Endodermal cell (in vitro differentiated cells): ENCODE measurements at places on chromosomes 3 and 15.

GRCh38 chr3:184746131-184747120 is 34.6 kb upstream of the MAGEF1 start:
- H3K27me3 ChIP-seq, result no peaks in the 10 kb centered on the region
- H3K27ac ChIP-seq, result no peak overlapping the region
- peaks cover 30% of the 10 kb centered on the region for H3K4me1 ChIP-seq
- H3K36me3 ChIP-seq, result no peaks in the 10 kb centered on the region

DNA sequence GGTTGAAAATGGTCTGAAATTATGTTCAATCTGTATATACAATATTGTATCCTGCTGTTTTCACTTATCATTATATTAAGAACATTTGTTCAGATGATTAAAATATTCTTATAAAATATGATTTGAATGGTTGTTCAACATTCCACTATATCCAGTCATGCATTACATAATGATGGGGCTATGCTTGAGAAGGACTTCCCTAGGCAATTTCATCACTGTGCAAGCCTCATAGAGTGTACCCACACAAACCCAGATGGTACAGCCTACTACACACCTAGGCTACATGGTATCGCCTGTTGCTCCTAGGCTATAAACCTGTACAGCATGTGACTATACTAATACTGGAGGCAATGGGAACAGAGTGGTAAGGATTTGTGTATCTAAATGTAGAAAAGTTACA is 30.5 kb downstream of the SLC7A14 start:
- no peaks in the 10 kb centered on the region for H3K4me1 ChIP-seq
- DNase-seq, result no peak
- H3K27ac ChIP-seq, result no peak overlapping the region
- H3K27me3 ChIP-seq, result peaks cover 6% of the 10 kb centered on the region
- H3K4me3 ChIP-seq, result no peak overlapping the region

- no peak overlapping the region for H3K4me3 ChIP-seq
- DNase-seq, result no peak
- H3K27ac ChIP-seq, result peak overlapping the region; percentile 78
- H3K27me3 ChIP-seq, result no peaks in the 10 kb centered on the region
Measured at GRCh38 chr15:64454282-64454681, 6.1 kb upstream of the ZNF609 start.

- peaks cover 2% of the 10 kb centered on the region for H3K36me3 ChIP-seq
- no peak for DNase-seq
- H3K4me1 ChIP-seq, result no peaks in the 10 kb centered on the region
- H3K27me3 ChIP-seq, result no peaks in the 10 kb centered on the region
Measured at GRCh38 chr15:80990955-80991354, 1.3 kb upstream of the MESD start.

- DNase-seq, result no peak
- H3K27ac ChIP-seq, result peak overlapping the region; percentile 63
- peak overlapping the region; percentile 23 for H3K4me3 ChIP-seq
- peaks cover 10% of the 10 kb centered on the region for H3K4me1 ChIP-seq
Measured at GRCh38 chr3:52838561-52839267, 3.9 kb upstream of the MUSTN1 start.

GRCh38 chr3:181626036-181626435 is 85.7 kb upstream of the SOX2 start:
- H3K27me3 ChIP-seq, result no peaks in the 10 kb centered on the region
- H3K27ac ChIP-seq, result no peak overlapping the region
- no peaks in the 10 kb centered on the region for H3K4me1 ChIP-seq

DNA sequence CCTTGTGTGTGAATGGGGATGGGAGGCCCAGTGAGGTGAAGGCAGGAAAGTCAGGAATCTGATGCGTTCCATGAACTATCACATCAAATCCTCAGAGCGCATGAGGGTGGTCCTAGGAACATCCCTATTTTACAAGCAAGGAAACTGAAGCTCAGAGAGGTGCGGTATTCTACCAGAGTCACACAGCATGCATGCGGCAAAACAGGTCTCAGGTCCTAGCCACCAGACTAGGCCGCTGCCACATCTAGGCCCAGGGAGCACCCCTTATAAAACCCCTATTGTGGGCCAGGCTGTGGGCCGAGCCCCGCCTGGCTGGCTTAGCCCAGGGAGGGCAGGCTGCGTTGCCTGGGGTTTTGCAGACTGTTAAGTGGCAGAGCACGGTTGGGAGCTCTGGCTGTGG is 17.9 kb upstream of the GRIP2 start:
- no peaks in the 10 kb centered on the region for H3K27me3 ChIP-seq
- H3K27ac ChIP-seq, result no peak overlapping the region
- H3K4me3 ChIP-seq, result no peak overlapping the region
- H3K4me1 ChIP-seq, result no peaks in the 10 kb centered on the region
- no peaks in the 10 kb centered on the region for H3K36me3 ChIP-seq

DNA sequence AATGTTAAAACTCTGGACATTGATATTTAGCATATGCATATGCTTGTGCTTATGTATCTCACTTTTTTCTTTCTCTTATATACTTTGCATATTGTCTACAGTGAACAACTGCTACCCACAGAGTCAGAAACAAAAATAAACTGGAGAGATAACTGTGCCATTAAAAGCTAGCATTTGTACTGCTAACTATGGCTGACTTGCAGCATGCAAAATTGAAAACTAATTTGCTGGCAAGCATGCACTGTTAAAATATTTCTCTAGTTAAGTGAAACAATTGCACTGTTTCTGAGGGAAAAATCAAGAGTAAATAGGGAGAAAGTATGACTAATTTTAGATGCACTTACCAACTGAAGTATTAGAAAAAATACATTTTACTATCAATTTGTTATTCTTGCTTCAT is 177.8 kb downstream of the CBLB start:
- no peak overlapping the region for H3K27ac ChIP-seq
- H3K27me3 ChIP-seq, result no peaks in the 10 kb centered on the region
- peaks cover 4% of the 10 kb centered on the region for H3K4me1 ChIP-seq
- no peak overlapping the region for H3K4me3 ChIP-seq
- no peaks in the 10 kb centered on the region for H3K36me3 ChIP-seq

DNA sequence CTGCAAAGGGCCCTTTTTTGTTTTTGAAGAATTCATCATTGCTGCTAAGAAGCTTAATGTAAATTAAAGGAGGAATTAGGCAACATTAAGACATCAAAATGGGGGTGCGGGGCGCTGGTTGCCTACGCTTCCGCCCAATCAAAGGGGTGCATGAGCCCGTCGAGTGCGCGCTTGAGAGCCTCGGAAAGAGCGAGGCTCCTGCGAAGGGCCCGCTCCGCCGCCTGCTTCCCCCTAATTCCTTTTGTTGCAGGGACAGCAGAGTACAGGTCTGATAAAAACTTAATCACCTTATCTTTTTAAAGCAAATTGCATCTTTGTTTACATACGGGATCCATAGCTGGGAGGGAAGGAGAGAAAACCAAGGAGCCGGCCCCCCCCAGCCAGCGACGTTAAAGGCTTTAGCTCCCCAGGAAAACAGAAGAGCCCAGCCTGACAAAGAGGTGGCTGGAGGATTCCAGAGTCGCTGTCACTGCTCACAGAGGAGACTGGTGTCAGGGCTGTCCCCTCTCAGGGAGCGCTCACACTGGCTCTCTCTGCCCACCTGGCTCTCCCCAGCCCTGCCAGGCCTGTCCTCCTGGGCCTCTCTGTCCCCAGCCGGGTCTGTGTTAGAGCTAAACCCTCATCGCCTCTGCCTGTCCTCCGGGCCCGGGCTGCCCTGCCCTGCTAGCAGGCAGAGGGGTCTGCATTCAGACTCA is 67.3 kb downstream of the DNAJB8 start:
- H3K27ac ChIP-seq, result peak overlapping the region; percentile 41
- no peaks in the 10 kb centered on the region for H3K27me3 ChIP-seq
- H3K36me3 ChIP-seq, result no peaks in the 10 kb centered on the region
- H3K4me3 ChIP-seq, result no peak overlapping the region
- no peak for DNase-seq

GRCh38 chr15:60110909-60111308 is 106.8 kb downstream of the FOXB1 start:
- no peaks in the 10 kb centered on the region for H3K4me1 ChIP-seq
- H3K27ac ChIP-seq, result no peak overlapping the region
- no peak for DNase-seq
- H3K36me3 ChIP-seq, result no peaks in the 10 kb centered on the region
- peaks cover 20% of the 10 kb centered on the region for H3K27me3 ChIP-seq

GRCh38 chr3:50111757-50112156 is 23.0 kb downstream of the RBM5 start:
- H3K27me3 ChIP-seq, result no peaks in the 10 kb centered on the region
- peaks cover 97% of the 10 kb centered on the region for H3K36me3 ChIP-seq
- no peak overlapping the region for H3K4me3 ChIP-seq
- no peak overlapping the region for H3K27ac ChIP-seq
- no peak for DNase-seq

- no peak overlapping the region for H3K27ac ChIP-seq
- H3K36me3 ChIP-seq, result peaks cover 7% of the 10 kb centered on the region
- H3K27me3 ChIP-seq, result no peaks in the 10 kb centered on the region
Measured at GRCh38 chr15:42498212-42499068, 3.0 kb downstream of the SNAP23 start.

- no peaks in the 10 kb centered on the region for H3K36me3 ChIP-seq
- no peak overlapping the region for H3K4me3 ChIP-seq
- no peaks in the 10 kb centered on the region for H3K4me1 ChIP-seq
- no peak overlapping the region for H3K27ac ChIP-seq
- DNase-seq, result no peak
- H3K27me3 ChIP-seq, result no peaks in the 10 kb centered on the region
Measured at GRCh38 chr3:56113231-56113630, 355.0 kb downstream of the ERC2 start.

- no peaks in the 10 kb centered on the region for H3K27me3 ChIP-seq
- no peak for DNase-seq
- H3K27ac ChIP-seq, result no peak overlapping the region
- H3K4me1 ChIP-seq, result peaks cover 19% of the 10 kb centered on the region
- H3K4me3 ChIP-seq, result no peak overlapping the region
Measured at GRCh38 chr3:58518291-58518789, 18.6 kb downstream of the ACOX2 start.

GRCh38 chr15:61840090-61840489 is 220.2 kb downstream of the VPS13C start:
- H3K4me3 ChIP-seq, result no peak overlapping the region
- H3K27me3 ChIP-seq, result peaks cover 1% of the 10 kb centered on the region
- no peaks in the 10 kb centered on the region for H3K4me1 ChIP-seq
- DNase-seq, result no peak

DNA sequence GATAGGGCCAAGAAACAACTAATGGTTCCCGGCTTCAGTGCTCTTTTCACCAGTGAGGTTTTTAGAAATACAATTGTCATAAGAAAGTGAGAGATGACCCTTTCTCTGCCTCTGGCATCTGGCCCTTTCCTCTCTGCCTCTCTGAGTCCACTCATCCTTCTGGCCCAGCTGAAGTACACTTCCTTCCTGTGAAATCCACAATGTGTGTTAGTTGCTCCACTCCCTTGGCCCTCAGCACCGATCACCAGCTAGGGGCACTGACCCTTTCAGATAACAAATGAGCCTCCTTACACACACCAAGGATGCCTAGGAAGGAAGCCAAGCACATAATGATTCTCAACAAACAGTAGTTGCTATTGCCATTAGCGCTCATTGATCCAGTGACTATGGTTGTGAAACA is 2.9 kb upstream of the CAV3 start:
- no peak overlapping the region for H3K4me3 ChIP-seq
- no peaks in the 10 kb centered on the region for H3K4me1 ChIP-seq
- no peaks in the 10 kb centered on the region for H3K36me3 ChIP-seq
- no peak overlapping the region for H3K27ac ChIP-seq
- DNase-seq, result no peak

- H3K36me3 ChIP-seq, result no peaks in the 10 kb centered on the region
- H3K4me1 ChIP-seq, result no peaks in the 10 kb centered on the region
- no peaks in the 10 kb centered on the region for H3K27me3 ChIP-seq
- H3K27ac ChIP-seq, result no peak overlapping the region
Measured at GRCh38 chr3:33773637-33774036, 24.8 kb upstream of the PDCD6IP start.

DNA sequence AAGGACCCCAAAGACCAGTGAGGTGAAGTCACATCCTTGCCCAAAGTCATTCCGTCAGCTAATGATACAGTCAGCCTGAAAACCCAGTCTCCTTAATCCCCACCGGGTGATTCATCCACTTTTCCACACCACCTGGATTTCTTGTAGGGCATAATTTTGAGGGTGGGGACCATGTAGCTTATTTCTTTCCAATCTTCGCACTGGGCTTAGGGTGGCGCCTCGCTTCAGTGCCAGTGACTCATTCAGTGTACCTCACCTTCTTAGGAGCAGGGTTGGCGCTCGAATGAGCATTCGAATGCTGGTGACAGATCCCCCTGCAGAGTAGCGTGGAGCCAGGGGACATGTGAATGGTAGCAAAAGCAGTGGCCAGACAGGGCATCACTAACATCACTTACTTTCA is 24.0 kb downstream of the BMF start:
- no peaks in the 10 kb centered on the region for H3K36me3 ChIP-seq
- no peak for DNase-seq
- no peaks in the 10 kb centered on the region for H3K27me3 ChIP-seq
- H3K4me1 ChIP-seq, result peaks cover 34% of the 10 kb centered on the region
- H3K27ac ChIP-seq, result no peak overlapping the region

DNA sequence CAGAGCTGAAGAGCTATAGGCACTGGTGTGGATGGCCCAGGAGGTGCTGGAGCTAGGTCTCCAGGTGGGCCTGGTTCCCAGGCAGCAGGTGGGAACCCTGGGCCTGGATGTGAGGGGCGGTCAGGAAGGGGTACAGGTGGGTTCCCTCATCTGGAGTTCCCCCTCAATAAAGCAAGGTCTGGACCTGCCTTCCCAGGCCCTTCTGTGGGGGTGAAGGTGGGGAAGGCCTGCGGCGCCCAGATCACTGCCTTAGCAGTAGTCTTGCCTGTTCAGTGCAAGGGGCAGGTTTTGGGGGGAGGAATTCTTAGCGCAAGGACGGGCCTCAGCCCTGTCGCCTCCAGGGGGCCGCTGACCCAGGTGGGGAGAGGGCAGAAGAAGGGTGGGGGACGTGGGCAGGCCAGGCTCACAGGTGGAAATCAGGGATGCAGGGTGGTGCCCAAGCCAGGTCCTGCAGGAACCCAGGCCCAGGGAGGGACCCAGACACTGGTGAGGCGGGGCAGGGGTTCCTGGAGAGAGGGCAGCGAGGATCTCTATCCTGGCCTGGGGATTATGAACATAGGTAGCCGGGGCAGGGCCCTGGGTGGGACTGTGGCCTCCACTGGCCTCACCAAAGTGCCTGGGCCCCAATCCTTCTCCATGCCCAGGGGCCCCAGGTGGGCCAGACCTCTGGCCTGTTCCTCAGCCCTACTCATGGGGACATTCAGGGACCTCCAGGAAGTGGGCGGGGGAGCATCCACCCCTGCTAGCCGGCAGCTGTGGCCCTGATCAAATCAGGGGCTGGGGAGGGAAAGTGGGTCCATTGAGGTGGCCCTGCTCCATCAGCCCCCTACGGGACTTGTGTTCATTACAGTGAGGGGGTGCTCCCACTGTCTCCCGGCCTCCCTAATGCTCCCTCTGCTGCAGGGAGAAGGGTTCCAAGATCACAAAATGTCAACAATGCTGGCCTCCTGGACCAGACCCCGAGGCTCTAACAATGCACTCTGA is 25.3 kb downstream of the HDAC11 start:
- no peak overlapping the region for H3K4me3 ChIP-seq
- H3K27me3 ChIP-seq, result no peaks in the 10 kb centered on the region
- H3K27ac ChIP-seq, result no peak overlapping the region
- no peaks in the 10 kb centered on the region for H3K36me3 ChIP-seq

GRCh38 chr3:13879946-13880810 is at the start of gene WNT7A:
WNT7A (minus strand) TSS chr3:13880071; CDS start chr3:13879816, 255 bp downstream.
- H3K36me3 ChIP-seq, result no peaks in the 10 kb centered on the region
- DNase-seq, result peak; percentile 85
- H3K27me3 ChIP-seq, result peaks cover 99% of the 10 kb centered on the region
- no peaks in the 10 kb centered on the region for H3K4me1 ChIP-seq
- H3K4me3 ChIP-seq, result peak within 1 kb of the TSS; percentile 62
- H3K27ac ChIP-seq, result no peak within 1 kb of the TSS
